ENCODE measurements at places on chromosomes 1 and 21. TPM values are rescaled to one million over a fixed set of nuclear protein-coding genes. Genes with fewer than 3 reads are reported as not detected.

Gene C8A
- not detected for total RNA-seq

Gene CCDC30
- 10.2 TPM for total RNA-seq

Gene KMO
- 23.0 TPM for total RNA-seq

Gene SPRR2E
- not detected for total RNA-seq

DNA sequence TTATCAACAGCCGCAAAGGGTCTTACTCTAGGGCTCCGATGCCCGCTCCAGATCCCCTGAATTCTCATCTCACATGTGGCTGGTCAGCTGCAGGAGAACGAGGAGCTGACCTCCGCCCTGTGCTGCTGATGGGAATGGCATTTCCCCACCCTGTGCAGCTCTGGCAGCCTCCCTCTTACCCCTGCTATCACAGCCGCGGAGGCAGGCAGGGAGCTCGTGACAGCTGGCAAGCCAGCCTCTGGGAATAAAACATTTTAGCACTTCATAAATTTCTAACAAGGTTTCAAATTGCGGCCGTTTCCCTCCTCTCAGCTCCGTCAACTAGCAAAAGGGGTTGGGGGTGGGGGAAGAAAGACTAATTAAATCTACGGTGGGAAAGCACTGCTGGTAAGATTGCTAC lies 81.1 kb downstream of the DSCAM start:
- H3K36me3 ChIP-seq = no peaks in the 10 kb centered on the region
- no peaks in the 10 kb centered on the region for H3K4me1 ChIP-seq
- H3K4me3 ChIP-seq = no peak overlapping the region
- DNase-seq = no peak
- H3K27ac ChIP-seq = no peak overlapping the region

- no peaks in the 10 kb centered on the region for H3K36me3 ChIP-seq
- H3K27me3 ChIP-seq = no peaks in the 10 kb centered on the region
- H3K27ac ChIP-seq = no peak overlapping the region
- no peak overlapping the region for H3K4me3 ChIP-seq
Observed at GRCh38 chr21:16847211-16847610, 665.6 kb upstream of the CXADR start.

DNA sequence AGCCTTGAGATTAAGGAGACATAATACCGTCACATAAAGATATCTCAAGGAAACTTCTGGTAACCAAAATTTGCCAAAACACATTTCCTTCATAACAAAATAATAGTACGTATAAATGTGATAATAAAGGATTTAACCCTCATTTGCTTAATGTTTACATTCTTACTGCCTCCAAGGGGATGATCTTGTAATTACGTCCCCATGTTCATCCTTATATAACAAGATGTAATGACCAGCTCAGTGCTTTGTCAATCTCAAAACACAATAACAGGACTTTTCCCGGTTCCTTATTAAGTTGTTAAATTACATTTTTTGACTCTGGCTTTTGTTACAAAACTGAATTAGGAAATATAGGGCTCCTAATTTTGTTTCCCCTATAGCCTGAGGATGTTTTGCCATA lies 41.3 kb upstream of the UHMK1 start:
- H3K4me3 ChIP-seq = no peak overlapping the region
- H3K4me1 ChIP-seq = no peaks in the 10 kb centered on the region
- no peaks in the 10 kb centered on the region for H3K27me3 ChIP-seq
- DNase-seq = no peak
- no peaks in the 10 kb centered on the region for H3K36me3 ChIP-seq

GRCh38 chr21:41681348-41681801 lies 85.5 kb downstream of the RIPK4 start:
- peak overlapping the region; percentile 60 for H3K27ac ChIP-seq
- H3K36me3 ChIP-seq = no peaks in the 10 kb centered on the region
- no peak for DNase-seq

- H3K4me1 ChIP-seq = no peaks in the 10 kb centered on the region
- H3K36me3 ChIP-seq = no peaks in the 10 kb centered on the region
- no peak overlapping the region for H3K4me3 ChIP-seq
- H3K27ac ChIP-seq = no peak overlapping the region
Observed at GRCh38 chr1:15296585-15297321, 49.7 kb downstream of the FHAD1 start.

DNA sequence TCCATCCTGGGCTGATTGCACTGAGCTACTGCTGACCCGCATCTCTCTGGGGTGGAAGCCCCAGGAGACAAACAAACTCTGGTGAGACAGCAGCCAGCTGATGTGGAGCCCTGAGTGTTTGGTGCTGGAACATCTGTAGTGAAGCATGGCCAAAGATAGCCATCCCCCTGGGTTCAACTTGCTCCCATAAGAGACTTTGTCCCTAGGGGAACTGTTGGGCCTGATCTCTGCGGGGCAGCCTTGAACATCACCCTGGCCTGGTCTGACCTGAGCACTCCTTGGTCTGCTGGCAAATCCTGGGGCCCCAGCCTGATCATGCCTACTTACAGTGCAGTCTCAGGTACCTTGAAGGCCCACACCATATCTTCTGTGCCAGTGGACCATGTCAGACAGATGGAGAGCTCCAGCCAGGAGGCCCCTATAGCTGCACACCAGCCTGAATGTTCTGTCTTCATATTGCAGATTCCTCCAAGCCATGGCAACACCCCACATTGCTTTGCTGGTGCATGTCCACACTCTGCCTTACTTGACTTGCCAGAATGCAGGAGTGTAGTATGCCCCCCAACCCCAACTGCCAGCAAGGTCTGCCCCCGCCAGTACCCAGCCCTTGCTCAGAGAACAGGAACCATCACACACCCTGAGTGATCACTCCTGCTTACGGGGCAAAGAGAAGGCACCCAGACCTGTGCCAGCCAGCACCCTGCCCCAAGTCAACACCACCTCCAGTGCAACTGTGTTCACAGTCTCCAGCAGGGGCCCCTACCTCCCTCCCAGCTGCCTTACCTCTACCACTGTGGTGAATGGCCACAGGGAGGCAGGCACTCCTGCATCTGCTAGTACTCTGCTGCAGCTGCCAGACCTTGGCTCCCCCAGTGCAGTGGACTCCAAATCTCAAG lies 690.5 kb upstream of the NR5A2 start:
- no peak overlapping the region for H3K27ac ChIP-seq
- H3K27me3 ChIP-seq = no peaks in the 10 kb centered on the region
- no peaks in the 10 kb centered on the region for H3K36me3 ChIP-seq
- no peak for DNase-seq

GRCh38 chr1:15454256-15454655 lies 2.3 kb upstream of the CELA2A start:
- no peak overlapping the region for H3K4me3 ChIP-seq
- no peak overlapping the region for H3K27ac ChIP-seq
- DNase-seq = no peak
- no peaks in the 10 kb centered on the region for H3K27me3 ChIP-seq
- H3K4me1 ChIP-seq = no peaks in the 10 kb centered on the region
- no peaks in the 10 kb centered on the region for H3K36me3 ChIP-seq

- H3K36me3 ChIP-seq = no peaks in the 10 kb centered on the region
- DNase-seq = peak; percentile 57
- peaks cover 4% of the 10 kb centered on the region for H3K27me3 ChIP-seq
Observed at GRCh38 chr1:231091831-231092301, 51.8 kb upstream of the FAM89A start.
